ENCODE measurements at places on chromosomes 4 and X.

- DNase-seq = no peak
Observed at GRCh38 chr4:10115271-10115796, 1.3 kb downstream of the WDR1 start.

GRCh38 chr4:163090997-163091684 lies 75.5 kb downstream of the NAF1 start:
- DNase-seq = no peak

DNA sequence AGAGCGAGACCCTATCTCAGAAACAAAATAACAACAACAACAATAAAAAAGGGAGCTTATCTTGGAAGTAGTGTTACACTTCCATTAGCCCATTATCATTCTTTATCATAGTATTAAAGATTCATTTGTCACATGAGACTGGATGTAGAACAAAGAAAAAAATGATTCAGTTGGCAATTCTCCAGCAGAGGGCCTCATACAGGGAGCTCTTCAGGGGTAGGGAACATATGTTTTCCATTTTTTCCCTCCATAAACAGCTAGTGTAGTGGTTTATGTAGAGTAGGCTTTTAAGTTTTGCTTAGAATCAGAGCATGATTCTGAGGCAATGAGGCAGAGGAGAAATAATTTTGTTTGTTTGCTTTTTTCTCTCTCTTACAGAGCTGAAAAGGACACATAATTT lies 5.8 kb downstream of the CPE start:
- DNase-seq = peak; percentile 50

GRCh38 chrX:1215123-1215823 lies 2.8 kb upstream of the CRLF2 start:
- DNase-seq = no peak

DNA sequence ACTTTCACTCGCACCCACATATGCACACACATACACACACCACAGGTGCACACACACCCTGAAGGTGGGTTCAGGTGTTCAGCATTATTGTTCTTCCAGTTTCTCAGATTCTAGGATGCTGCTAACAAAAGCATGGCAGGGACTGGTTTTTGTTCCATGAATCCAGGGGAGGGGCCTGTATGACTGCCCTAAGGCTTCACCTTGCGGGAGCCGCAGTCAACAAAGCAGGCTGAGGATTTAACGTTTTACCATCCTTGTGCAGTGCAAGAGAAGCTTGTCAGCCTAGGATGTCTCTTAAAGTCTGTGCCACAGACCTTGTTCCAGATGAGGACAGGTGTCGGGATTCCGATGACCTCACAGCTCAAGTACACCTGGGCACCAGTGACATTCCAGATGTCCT lies 61.8 kb downstream of the POLR2B start:
- DNase-seq = peak; percentile 8

DNA sequence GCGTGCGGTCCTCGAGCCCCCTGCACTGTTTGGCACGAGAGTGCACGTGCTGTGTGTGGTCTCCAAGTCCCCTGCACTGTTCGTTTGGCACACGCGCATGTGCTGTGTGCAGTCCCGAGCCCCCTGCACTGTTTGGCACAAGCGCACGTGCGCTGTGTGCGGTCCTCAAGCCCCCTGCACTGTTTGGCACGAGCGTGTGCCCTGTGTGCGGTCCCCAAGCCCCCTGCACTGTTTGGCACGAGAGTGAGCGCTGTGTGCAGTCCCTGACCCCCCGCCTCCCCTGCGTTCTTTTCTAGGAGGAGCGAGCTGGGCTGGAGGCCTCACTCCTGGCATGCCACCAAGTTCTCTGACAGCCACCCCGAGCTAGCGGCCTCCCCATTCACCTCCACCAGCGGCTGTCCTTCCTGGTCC lies 76.5 kb upstream of the CLDN34 start:
- DNase-seq = no peak

DNA sequence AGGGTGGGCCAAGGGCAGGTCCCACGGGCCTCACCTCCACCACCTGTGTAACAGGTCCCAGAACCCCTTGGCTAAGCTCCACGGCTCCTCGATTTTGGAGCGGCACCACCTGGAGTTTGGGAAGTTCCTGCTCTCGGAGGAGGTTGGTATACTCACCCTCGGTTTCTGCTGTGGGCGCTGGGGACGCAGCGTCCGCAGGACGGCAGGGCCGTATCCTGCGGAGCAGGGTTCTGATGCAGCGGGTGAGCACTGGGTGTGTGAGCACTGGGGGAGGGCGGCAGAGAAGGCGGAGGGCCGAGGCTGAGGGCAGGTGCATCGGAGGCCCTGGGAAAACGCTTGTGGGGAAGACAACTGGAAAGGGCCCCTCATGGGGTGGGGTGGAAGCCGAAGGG lies 11.0 kb downstream of the ATP5ME start:
- no peak for DNase-seq

GRCh38 chr4:78457751-78458150 lies 93.8 kb upstream of the ANXA3 start:
- DNase-seq = no peak

DNA sequence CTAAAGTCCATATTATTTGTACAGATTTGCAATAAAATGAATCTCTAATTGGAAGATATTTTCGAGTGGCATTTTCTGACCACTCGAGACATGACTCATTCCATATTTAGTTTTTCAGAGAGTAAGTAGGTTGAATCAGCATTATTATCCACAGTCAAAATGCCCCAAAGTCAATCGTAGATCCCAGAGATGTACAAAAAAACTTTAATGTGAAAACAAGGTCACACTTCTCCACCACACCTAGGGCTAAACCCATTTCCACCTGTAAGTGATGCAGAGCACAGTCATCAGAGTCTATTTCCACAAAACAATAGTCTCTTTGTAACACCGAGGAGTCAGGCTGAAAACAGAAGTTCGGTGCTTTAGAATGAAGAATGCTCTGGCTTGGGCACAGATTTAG lies 117.1 kb upstream of the TENM3 start:
- DNase-seq = no peak

GRCh38 chr4:36618102-36618501 lies 336.7 kb downstream of the DTHD1 start:
- no peak for DNase-seq

DNA sequence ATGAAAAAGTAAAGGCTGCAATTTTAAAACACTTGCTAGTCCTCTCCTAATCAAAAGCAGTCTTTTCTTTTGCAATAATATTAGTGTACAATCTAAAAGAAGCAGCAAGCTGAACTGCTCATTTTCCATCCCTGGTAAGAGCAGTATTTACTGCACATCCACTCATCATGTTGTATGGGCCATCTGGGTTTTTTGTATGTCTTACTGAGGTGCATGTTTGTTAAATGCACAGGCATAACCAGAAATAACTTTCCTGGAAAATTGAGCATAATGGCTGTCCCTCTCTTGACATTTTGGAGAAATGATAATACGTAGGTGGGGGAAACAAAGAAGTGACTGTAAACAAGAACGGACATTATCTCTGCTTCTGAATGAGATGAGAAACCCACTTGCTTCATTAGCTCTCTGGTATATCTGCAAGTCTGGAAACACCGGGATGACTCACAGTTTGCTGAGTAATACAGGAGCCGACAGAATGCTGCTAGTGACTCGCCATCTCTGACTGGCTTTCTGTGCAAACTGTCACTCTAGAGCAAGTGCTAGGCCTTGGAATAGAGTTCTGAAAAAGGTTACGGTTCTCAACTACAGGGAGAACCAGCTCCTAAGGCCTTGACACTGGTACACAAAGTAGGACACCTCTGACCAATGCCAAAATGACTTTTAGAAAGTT lies 85.7 kb upstream of the MTM1 start:
- no peak for DNase-seq

GRCh38 chr4:42492962-42493361 lies 95.7 kb downstream of the SHISA3 start:
- no peak for DNase-seq

GRCh38 chrX:133580625-133581024 lies 165.3 kb upstream of the GPC4 start:
- DNase-seq = peak; percentile 4

DNA sequence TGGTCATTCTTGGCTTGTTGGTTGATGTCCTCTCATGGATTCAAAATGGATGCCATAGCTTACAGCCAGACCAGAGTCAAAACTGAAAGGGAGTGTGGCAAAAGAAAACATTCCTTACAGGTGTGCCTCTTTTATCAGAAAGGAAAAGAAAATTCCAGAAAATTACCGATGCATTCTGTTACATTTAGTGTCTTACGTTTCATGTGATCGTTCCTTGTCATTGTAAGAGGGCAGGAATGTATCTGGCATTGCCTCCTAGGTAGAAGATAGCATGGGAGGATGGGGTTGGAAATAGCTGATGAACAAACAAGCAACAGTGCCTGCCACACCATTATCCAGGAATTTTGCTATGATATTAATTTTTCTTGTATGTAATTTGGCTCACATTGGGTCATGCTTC lies 13.1 kb downstream of the GRXCR1 start:
- no peak for DNase-seq

DNA sequence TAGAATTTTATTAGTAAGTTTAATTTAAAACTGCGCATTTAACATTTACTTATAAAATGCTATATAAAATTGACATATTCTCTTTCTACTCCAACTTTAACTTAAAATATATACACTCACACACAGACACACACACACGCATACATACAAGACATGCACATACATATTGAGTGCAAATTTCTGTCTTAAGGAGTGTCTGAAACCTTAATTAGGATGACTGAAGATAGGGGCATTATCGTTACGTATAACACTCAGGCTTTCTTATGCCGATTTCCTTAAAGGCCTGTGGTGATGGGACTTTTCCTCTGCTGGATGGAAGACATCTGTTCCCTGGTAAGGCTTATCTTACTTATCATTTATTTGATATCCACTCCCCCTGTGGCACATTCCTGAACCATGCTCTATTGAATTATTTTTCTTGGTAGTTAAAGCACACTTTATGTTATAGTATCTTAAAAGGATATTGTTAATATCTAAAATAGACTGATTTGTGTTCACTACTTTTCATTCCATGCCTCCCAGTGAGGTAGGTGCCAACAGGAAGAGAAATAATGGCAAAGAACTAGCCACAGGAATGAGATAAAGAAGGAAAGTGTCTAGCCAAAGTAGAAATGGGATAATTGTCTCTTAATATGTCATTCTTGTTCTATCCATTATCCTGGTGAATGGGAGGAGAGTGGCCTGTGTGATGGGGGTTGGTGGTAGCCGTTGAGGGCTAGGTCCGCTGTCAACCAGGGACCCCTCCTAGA lies 92.9 kb upstream of the GPRIN3 start:
- DNase-seq = no peak
